8988T (cell line): ENCODE measurements at places on chromosomes 2 and 18.

- no peak for DNase-seq
These were observed 533.5 kb downstream of the PARD3B start for GRCh38 chr2:205078762-205079161.

DNA sequence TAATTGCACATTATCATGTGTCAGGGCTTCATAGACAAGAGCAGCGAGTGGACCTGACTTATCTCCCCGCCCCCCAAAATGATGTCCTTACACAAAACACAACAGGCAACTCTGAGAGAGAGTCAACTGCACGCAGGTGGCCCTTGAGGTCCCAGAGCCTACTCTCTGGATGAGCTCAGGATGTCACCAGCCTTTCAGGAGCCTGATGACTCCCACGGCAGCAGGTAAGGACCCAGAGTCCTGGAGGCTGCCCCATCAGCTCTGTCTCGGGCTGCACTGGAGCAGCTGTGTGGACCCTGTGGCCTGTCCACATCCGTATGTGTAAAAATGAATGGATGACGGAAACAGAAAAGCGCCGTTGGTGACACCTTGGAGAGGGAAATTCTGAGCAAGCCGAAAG is 130.9 kb downstream of the HDAC4 start:
- DNase-seq, result no peak

DNA sequence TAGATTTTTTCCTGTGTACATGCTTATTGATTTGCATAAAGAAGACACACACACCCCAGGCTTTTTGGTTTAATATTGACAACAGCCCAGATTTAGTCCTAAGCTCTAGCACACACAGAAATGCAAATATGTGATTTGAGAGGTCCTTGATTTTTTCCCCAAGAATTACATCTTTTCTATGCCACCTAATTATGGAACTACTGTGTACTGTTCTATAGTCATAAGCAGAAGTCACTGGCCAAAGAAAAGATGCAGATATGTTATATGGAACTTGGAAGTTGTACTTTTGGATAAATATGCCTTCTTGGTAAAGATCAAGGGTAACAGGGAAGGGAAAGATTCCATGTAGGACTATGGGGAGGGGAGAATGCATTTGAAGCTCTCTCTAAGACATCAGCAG is 105.6 kb downstream of the SETBP1 start:
- no peak for DNase-seq

DNA sequence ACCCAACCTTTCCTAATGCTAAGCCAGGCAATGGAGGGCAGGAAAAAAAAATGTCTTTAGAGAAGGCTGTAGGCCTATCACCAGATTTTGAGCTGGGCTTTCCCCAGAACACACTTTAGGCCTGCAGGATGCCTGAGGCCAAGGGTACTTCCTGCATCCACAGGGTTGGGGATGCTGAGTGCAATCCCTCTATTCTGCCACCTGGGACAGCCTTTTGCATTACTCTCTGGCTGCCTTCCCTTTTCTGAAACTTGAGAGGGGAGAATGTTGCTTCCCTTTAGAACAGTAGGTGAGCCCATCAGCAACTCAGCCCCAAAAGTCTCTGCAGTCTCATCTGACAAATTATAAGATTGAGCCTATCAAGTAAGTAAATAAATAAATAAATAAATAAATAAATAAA is 195.2 kb downstream of the SLC8A1 start:
- DNase-seq, result no peak

DNA sequence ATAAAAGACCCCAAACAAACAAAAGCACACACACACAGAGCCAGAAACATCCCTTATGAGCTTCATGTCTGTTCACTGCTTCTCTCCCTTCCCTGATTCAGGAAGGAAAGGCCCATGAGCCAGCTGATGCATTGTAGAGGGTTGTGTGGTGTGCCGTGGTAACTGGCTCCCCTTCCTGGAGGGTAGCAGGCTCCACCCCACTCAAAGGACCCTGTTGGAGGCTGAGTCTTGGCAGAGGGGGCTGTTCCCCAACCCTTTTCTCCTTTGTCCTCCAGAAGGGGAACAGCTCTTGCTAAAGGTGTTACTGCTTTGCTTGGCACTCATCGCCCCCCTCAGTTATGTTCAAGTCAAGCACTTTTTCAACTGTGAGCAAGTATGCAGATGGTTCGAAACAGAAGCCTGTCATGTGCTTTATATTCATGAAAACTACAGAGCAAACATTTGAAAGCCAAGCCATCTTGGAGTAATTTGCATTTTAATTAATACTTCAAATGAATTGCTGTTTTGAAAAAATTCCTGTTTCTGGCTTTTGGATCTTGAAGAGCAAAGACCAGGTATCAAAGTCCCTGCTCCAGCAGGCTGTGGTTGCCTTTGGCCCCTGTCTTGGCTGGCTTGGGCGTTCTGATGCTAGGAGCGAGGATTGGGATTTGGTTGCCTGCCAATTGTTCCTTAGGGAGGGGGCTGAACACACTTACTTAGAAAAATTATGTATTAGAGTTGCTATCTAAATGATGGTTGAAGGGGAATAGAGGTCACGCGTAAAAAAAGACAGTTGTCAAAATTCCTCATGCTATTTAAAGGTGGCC is 267.8 kb downstream of the TSN start:
- DNase-seq, result no peak

- no peak for DNase-seq
These were observed 12.0 kb upstream of the NAT8 start for GRCh38 chr2:73654175-73654574.

GRCh38 chr2:167783261-167784083 is 463.9 kb downstream of the STK39 start:
- no peak for DNase-seq

- no peak for DNase-seq
These were observed 39.1 kb downstream of the SLC9A4 start for GRCh38 chr2:102512161-102512560.

GRCh38 chr18:5064841-5065370 is 132.2 kb downstream of the AKAIN1 start:
- DNase-seq, result no peak

- no peak for DNase-seq
These were observed 53.1 kb upstream of the ATL2 start for GRCh38 chr2:38430196-38430595.

- peak; percentile 44 for DNase-seq
These were observed 47.0 kb upstream of the ST3GAL5 start for GRCh38 chr2:85935746-85936208.
